CD4-positive, CD25-positive, alpha-beta regulatory T cell (primary cell): ENCODE measurements at places on chromosomes 1 and 21.

DNA sequence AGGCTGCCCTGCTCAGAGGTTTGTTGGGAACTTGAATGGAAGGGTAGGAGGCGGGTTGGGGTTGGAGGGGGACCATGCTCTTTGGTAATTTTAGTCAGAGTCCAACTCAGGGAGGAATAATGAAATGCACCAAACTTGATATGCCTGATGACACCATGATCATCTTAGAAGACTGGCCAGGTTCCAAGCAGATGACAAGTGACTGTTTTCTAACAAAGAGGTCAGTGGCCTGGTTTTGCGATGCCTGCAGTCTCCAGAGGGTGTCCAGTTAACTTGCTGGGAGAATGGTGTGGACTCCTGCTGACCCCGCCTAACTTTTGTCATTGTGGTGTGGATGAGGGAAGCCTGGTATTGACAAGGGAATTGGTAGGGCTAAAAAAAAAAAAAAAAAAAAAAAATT is 12.4 kb downstream of the VANGL1 start:
- DNase-seq = no peak

DNA sequence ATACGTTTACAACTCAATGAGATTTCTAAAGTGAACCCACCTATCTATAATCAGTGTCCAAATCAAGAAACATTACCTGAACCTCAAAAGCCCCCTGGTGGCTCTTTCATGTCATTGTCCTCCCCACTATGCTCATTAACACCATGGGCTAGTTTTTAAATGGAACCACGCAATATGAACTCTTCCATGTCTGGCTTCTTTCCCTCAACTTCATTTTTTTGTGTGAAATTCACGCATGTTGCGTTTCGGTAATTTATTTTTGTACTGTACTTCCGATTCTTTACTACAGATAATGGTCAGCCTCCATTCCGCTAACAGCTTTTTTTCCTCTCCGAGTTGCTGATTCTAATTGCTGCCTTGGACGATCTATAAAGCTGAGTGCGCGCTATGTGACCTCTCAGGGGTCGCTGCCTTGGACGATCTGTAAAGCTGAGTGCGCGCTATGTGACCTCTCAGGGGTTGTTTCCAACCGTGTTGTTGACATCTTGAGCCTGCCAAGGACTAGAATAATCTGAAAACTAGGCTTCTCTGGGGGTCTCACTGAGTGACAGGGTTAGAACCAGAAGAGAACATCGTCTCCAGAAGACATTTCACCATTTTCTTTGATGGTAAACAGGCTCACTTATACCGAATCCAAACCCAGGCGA is 1.1 kb upstream of the CACYBP start:
- peak; percentile 46 for DNase-seq

DNA sequence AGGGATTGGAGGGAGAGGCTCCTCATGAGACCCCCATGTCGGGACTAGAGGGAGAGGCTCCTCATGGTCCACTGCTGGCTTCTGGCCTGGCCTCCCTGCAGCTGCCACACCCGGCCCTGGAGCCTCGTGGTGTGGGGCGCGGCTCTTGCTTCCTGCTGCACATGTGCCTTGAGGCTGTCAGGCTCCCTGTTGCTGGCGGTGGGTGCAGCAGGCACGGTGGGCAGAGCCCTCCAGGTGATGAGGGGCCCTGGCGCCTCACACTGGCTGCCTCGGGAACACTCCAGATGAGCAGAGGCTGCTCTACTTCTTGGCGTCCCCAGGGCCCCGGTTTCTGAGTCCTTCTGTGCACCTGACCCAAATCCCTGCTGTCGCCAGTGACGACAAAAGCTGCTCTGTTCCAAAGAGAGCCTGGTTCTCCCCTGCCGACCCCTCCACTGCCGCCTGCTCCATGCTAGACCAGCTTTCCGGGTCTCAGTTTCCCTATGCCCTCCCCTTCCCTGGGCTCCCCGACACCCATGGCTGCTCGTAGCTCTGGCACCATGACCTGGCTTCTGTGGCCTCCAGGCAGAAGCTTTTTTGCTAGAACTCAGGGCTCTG is 9.7 kb upstream of the ATAD3B start:
- DNase-seq = no peak

GRCh38 chr1:207984831-207985572 is 74.1 kb upstream of the CD34 start:
- no peak for DNase-seq

GRCh38 chr1:93347334-93347899 is 1.7 kb downstream of the DR1 start:
- DNase-seq = no peak

GRCh38 chr1:228321435-228321834 is 85.2 kb downstream of the TRIM11 start:
- DNase-seq = no peak

- no peak for DNase-seq
Observed at GRCh38 chr1:14519976-14520375, 78.5 kb upstream of the KAZN start.

DNA sequence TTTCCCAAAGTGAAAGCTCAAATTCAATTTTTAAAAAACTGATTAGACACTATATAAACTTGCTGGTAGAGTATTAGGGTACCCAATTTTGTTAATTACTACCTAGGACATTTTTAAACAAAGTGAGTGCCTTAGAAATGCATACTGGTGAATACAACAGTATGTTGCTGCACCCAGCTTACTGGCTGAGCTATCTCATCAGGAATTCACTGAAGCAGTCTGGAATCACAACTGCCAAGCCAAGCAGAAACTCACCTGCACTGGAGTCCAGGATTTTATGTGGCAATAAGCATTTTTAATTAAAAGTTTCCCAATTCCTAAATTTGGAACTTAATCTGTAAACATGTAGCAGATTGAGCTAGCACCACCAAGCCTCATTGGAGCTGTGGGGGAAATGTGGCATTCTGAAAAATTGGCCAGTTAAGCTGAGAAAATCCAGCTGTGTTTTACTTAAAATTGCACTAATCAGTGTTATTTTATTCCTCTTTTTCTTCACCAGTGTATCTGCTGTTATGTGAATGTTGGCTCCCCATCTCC is 61.8 kb downstream of the CLEC20A start:
- DNase-seq = no peak

GRCh38 chr1:44339731-44340130 is 15.3 kb downstream of the ERI3 start:
- no peak for DNase-seq

- DNase-seq = no peak
Observed at GRCh38 chr1:12140016-12140415, 26.8 kb upstream of the TNFRSF1B start.

- no peak for DNase-seq
Observed at GRCh38 chr1:226094451-226094850, 31.9 kb downstream of the H3-3A start.

GRCh38 chr1:7401814-7402547 is 369.1 kb upstream of the VAMP3 start:
- no peak for DNase-seq

GRCh38 chr1:29719253-29719652 is 482.9 kb downstream of the PTPRU start:
- DNase-seq = no peak

DNA sequence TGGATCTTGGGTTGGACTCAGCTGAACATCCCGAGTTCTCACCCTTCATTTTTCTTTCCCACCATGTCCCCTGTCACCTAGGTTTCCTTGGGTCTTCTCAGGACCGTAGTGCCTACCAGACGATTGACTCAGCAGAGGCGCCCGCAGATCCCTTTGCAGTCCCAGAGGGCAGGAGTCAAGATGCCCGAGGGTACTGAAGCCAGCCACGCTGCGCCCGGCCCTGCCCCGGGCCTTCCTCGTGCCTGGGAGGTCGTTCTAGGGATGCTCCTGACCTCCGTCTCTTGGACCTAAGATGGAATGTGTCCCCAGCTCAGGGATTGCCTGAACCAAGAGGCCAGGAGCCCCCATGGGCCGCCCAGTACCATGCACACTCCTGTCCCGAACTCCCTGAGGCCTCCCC is 12.0 kb upstream of the C1orf167 start:
- DNase-seq = no peak

DNA sequence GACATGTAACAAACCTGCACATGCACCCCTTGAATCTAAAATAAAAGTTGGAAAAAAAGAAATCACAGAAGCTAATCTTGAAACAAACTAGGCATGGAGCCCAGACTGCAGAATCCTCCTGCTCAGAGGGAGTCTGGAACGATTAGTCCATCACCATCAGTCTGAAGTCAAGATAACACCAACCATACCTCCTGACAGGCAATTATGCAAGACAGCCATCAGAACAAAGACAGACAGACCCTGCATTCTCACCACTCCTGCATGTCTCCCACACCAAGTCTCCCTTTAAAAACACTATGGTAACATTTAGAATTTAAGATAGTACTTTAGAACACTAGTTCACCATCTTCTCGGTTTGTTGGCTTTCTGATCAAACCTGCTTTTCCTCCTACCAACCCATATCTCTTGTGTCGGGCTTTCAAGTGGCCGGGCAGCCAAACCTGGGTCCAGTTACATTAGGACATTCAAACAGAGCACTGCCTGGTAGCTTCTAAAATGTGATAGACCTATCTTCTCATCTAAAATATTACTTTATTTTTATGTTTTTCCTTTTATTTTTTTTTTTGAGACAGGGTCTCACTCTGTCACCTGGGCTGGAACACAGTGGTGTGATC is 10.1 kb downstream of the YARS1 start:
- DNase-seq = no peak

DNA sequence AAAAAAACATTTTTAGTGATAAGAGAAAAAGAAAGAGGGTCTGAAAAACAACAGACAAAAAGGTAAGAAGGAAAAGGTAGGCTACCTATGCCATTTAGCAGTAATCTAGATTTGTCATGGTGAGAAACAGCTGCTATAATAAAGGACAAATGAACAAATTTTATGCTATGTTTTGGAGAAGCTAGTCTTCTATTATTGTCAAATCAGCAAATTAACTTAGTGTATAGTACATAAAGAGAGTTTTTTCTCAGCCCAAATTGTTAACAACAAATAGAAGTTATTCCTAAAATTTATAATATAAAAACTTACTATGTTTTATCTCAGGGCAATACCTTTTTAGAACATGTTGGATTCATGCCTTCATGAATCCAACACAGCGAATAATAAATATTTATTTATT is 88.7 kb downstream of the KIFAP3 start:
- no peak for DNase-seq

DNA sequence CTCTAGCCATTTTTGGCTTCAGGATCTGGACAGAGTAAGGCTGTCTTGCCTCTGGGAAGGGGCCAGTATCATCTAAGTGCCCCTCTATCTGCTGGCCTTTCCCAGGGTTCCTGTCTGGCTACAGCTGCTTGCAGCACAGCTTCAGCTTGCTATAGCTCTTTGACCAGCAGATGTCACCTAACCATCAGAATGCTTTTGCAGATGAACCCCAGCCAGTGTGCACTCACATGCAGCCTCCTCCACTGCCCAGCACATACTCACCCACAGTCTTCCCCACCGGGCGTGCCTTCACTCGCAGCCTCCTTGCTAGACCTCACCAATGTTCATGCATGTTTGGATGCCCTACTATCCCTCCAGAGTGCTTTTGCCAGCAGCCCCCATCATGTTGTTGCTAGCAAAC is 769.0 kb downstream of the BRINP3 start:
- no peak for DNase-seq

- no peak for DNase-seq
Observed at GRCh38 chr1:157000686-157001085, 44.9 kb downstream of the ARHGEF11 start.

GRCh38 chr1:242019018-242019417 is 20.1 kb upstream of the MAP1LC3C start:
- no peak for DNase-seq

GRCh38 chr1:221284028-221284427 is 404.8 kb downstream of the HLX start:
- DNase-seq = no peak

GRCh38 chr1:109193653-109194590 is 19.8 kb upstream of the SARS1 start:
- peak; percentile 29 for DNase-seq

DNA sequence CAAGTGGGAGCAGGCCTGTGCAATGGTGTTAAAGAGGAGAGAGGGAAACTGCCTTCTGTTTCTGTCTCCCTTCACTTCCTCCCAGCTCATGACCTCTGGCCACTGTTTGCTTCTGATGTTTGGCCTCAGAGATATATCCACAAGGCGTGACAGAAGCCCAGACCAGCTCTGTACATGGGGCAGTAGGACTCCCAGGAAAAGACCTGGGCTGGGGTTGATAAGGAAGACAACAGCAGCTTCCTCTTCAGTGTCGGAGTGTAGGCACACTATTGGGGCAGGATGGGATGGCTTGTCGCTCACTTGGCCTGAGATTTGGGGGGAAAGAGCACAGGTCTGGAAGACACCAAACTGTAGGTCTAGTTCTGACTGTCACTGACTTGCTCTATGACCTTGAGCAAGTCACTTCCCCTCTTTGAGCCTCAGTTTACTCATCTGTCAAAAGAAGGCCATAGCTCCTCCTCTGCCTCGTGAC is 67.8 kb upstream of the KLHDC7A start:
- no peak for DNase-seq

- DNase-seq = no peak
Observed at GRCh38 chr1:200075522-200075921, 48.0 kb downstream of the NR5A2 start.

DNA sequence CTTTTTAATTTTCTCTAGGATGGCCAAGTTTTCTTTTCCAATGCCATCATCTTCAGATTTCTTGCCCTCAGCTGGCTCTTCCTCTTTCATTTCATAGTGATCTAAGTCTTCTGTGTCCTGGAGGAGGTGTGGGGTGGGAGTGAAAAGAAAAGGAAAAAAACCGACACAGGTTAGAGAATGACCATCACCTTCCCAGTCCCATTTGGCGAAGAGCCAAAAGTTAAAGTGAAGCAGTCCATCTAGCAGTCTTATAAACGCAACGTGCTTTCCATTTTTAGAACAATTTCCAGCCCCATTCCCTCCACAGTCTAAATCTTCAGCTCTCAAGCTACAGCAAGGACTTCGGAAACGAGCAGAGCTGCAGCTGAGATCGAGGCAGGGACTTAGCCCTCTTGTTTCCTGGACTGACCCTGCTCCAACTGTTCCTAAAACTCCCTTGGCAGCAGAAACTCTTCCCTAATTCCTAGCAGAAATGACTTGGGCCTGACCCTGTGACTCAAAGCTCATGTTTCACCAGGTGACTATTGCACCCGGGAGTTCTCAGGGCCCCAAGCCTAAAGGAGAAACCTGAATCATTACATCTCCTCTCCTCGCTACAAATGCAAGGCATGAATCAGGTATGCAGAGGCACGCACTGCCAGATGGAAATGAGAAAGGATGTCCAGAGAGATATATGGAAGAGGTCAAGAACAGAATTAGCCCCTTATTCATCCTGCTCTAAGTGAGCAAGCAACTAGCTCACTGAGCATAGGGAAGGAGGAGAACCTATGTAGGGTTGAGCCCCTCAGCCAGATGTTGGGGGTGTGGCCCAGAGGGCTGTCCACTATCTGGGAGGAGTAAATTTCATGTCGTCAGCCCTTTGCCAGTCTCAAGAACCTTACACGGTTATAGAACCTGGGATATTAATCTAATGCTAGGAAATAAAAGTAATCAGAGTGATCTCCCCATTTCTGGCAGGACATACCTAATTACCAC is 5.1 kb downstream of the UBE2Q1 start:
- DNase-seq = no peak

GRCh38 chr1:63000508-63000907 is 216.6 kb downstream of the ATG4C start:
- no peak for DNase-seq

GRCh38 chr1:43875331-43875730 is 58.3 kb upstream of the ARTN start:
- DNase-seq = no peak

GRCh38 chr1:15730423-15730822 is 5.6 kb upstream of the SLC25A34 start:
- DNase-seq = no peak

- no peak for DNase-seq
Observed at GRCh38 chr1:224651188-224651587, 35.1 kb downstream of the CNIH3 start.
